HS-5 (cell line): ENCODE measurements at places on chromosomes 1 and 21.

DNA sequence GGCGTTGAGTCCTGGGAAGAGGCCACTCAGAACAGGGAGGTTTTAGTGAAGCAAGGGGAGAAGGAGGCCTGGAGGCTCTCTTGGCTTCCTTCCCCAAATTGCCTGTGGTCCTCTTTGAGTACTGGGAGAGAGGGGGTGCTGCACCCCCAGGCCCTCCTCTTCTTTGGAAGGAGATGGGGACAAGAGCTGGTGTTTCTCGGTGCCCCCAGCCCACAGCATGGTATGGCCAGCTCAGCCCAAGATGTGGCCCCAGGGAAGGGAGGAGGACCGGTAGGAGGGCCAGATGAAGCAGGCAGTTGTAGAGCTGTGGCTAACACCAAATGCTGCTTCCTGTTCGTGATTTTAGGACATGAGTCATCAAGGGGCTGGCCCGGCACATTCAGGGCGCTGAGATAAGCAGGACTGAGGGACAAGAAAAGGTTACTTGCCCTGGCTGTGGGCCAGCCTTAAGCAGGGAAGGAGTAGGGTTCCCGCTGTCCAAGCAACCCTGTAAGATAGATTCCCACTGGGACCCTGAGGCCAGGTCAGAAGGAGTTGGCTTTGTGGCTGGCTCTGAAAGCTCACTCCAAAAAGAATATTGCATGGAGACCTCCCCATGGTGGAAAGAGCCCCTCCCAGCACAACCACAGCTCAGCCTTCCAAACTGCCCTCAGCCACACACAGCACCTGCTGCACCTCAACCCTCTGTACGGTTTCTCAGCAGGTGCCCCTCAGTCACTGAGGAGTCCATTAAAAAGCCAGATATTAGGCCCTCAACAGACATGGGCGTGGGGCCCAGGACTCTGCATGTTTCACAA, 4.9 kb upstream of the TNFRSF1B start:
- peak; percentile 78 for DNase-seq

DNA sequence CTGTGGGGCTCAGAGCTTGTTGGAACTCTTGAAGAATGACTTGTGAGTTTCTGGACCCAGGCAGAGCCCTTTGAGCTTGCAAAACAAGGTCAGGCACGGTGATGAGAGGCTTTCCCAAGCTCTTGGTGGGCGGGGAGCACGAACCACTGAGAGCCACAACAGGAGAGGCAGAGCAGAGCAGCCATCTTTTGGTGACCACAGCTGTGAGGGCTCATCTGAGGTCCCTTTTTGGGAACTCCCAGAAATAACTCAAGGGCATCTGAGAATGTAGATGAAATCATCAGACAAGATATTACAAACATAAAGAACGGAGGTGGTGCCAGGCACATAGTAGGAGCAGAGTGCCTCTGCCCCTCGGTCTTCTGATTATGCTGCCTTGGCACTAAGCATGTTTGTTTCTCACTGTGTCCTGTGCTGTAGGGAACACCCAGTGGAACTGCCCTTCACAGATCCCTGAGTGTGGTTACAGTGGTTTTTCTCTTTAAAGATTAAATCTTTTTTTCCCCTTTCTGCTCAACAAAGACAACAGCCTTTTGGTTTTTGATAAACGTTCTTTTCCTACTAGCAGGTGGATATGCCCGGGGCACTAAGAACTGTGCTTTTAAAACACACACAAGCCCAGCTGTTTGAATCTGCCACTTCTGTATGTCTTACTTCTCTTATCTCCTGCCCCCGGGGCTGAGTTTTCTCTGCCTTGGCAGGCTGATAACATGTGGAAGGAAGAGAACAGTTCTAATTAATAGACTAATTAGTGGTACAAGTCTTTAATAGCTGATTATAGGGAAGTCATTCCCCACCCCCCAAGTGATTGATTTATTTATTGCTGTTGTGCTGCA, 37.7 kb downstream of the CD34 start:
- no peak for DNase-seq

- DNase-seq: no peak
These were observed 43.2 kb upstream of the POFUT2 start for GRCh38 chr21:45330851-45331261.

DNA sequence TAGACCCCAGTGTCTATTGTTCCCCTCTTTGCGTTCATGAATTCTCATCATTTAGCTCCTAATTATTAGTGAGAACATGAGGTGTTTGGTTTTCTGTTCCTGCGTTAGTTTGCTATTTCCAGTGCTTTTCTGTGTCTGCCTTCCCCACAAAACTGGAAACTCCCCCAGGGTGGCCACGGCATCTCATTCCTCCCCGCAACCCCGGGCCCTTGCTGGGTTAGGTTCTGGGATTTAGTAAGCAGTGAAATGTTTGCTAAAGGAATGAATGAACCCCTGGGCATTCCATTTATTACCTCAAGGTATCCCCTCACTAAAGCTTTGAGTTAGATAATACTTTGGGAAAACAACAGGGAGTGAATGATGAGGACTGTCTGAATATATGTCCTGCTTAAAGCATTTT, 142.9 kb downstream of the GLUL start:
- DNase-seq: no peak

DNA sequence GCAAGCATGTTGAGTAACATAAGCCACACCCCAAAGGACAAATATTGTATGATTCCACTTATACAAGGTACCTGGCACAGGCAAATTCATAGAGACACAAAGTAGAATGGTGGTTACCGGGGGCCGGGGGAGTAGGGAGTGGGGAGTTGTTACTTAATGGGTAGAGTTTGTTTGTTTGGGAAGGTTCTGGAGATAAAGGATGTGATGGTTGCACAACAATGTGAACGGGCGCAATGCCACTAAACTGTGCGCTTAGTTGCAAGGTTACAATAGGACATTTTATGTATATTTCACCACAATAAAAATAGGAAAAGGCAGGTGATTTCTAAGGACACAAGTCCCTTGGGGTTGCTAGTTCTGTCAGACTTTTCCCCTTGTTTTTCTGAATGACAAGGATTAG, 516.6 kb downstream of the KIF26B start:
- DNase-seq: no peak

DNA sequence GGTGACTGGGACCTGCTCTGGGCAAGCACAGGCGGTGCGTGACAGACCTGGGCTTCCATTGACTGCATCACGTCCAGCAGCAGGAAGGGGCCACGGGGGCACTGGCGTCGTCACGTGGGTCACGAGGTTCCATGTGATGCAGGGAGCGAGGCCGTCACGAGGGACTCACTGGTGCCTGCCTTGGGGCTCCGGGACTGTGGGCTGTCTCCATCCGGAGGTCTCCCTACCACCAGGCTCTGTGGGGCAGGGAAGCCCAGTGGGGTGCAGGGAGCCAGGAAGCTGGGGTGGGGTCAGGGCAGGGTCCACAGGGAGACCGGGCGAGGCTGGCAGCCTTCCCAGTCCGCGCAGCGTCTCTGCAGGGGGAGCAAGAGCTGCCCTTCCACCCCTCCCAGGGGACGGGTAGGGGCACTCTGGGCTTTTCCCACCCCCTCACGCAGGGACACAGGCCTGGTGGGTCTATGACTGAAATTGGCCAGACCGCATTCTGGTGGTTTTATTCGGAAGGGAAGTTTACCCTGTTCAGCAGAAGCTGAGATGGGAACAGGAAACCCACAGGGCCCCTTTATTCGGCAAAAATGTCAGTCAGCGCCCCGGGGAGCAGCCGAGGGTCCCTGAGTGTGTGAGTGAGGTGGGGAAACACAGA, 416 bp upstream of the TNFRSF14 start:
- peak; percentile 3 for DNase-seq

DNA sequence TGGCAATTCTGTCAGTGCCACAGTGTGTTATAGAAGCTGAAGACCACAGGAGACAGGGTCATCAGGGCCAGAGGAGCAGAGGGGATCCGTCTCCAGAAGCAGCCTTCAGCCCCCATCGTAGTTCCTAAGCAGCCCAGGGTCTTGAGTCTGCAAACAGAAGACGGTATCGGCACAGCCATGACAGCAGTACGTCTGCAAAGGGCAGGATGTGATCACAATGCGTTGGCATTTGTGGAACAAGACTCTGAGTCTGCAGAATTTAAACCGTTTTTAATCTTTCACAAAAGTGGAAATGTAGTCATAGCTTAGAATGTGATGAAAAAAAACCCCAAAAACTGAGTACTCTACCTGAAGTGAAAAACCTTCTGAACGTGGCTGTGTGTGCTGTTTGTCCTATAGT, 44.0 kb upstream of the SCCPDH start:
- DNase-seq: no peak

GRCh38 chr1:150221552-150221951, 14.4 kb downstream of the ANP32E start:
- no peak for DNase-seq

- no peak for DNase-seq
These were observed 52.1 kb downstream of the ADCY10 start for GRCh38 chr1:167861664-167862381.

GRCh38 chr1:180117764-180118116, 36.9 kb upstream of the QSOX1 start:
- peak; percentile 83 for DNase-seq

DNA sequence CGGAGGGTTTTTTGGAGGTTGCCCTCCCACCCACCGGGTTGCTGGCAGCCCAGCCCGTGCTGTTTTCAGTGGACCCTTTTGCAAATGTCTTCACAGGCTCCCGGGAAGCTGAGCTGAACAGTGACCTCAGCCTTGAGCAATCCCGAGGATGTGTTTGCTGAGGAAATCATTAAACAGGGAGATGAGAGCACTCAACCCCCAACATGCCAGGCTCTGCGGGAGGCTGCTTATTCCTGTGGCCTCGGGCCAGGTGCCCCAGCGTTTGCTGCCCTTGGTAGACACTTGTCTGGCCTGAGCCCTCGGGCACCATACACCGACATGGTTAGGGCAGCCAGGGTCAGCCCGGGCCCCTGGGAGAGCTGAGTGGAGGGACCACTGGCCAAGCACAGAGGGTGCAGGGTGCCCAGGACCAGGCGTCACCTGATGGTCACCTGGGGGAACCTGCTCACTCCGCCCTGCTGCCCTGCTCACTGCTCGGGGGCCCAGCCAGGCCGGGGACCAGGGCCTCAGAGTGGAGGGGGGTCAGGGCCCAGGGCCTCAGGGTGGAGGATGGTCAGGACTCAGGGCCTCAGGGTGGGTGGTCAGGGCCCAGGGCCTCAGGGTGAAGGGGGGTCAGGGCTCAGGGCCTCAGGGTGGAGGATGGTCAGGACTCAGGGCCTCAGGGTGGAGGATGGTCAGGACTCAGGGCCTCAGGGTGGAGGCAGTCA, 42.5 kb upstream of the POFUT2 start:
- DNase-seq: peak; percentile 48

DNA sequence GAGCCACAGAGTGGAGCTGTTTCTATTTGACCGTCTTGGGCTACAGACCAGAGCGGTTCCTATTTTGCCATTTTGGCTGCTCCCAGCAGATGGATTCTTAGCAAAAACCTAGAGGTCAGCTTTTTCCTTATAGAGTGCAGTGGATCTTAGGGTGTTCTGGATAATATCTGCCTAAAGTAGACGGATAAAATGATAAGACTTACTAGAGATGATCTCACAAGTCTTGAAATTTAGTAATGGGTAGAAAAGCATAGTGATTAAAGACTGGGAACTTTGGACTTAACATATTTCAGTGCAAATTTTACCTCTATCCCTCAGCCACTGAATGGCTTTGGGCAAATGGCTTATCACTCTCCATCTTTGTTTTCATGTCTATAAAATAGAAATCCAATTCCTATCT, 439.8 kb downstream of the ADGRL2 start:
- no peak for DNase-seq

DNA sequence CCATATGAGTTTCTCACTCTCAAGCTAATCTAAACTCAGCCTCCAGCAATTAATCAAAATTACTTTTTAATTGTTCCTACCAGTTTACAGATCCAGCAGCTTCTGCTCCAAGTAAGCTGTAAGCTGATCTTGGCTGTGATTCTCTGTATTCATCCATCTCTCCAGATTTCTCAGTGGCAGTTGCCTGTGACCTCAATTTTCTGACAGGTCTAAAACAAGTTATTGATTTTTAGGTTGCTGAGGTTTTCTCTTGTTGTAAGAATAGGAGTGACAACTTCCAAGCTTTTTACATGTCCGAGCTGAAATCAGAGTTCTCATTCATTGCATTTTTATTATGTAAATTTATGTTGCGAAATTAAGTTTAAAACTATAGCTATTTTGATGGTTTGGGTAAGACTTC, 1044.4 kb downstream of the PLA2G4A start:
- no peak for DNase-seq

GRCh38 chr1:56551691-56552090, 27.7 kb downstream of the PLPP3 start:
- no peak for DNase-seq

- no peak for DNase-seq
These were observed 190.2 kb upstream of the PALMD start for GRCh38 chr1:99455760-99456159.

- DNase-seq: no peak
These were observed 122.9 kb downstream of the NUF2 start for GRCh38 chr1:163444665-163445064.

DNA sequence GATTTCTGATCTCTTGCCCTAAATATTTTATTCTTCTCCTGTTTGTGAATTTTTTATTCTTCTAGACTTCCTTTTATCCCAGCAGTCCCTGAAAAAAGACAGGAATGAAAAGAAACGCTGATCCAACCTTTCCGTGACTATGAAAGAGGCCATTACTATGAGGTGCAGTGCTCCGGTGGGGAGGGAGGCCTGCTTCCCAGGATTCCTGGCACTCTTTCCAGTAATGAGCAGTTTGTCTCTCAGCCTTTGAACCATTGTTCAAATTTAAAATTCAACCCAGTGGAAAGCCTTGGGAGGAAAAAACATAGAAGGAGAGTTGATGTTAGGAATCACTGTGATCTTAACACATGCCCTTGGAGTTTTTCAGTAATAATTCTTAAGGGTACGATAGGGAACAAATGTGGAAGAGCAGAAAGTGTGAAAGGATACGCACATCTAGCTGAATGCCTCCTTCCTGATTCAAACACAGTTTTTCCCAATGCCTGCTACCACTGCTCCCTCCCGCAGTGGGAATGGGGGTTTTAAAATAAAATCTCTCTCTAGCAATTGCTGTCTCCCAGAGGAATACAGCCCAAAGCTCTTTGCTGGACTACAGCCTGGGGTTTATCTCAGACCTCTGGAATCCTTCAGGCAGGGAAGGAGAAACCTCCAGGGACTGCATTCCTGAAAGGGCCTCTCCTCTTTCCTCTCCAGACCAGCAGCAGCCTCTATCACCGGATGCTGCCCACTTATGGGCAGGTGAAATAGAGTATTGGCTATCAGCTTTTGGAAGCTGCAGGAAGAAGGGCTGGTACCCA, 6.1 kb downstream of the IER5 start:
- peak; percentile 89 for DNase-seq

DNA sequence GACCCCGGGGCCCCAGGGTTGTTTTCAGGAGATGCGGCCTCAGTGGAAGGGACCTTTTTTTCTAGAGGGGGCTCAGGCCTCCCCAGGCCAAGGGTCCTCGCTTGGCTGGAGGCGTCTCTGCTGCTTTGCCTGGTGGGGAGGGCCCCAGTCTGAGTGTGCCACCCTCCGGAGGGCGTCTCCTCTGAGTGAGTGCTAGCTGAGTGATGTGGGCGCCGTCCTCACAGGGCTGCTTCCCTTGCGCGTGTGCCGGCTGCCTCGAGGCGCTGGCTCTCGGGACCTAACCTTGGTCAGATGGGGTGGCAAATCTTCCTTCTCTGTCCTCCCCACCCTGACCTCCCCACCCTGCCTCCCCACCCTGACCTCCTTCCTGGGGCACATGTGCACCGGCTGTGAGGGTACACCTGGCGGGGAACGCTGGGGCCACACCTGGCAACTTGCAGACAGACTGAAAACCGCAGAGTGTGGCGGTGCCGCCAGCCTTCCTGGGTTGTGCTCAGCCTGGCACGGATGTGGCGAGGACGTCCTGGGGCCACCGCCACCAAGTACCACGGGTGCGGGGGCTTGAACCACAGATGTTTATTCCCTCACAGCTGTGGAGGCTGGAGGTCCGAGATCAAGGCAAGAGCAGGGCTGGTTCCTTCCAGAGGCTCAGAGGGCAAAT, 93.0 kb upstream of the TTC34 start:
- DNase-seq: no peak

- DNase-seq: no peak
These were observed 132.5 kb upstream of the SYT6 start for GRCh38 chr1:114286179-114286578.
